ENCODE measurements at places on chromosomes 6 and 20.

GRCh38 chr20:14434384-14435136 is 97.1 kb upstream of the FLRT3 start:
- DNase-seq = no peak

GRCh38 chr6:49787176-49787575 is at the start of gene PGK2:
TSS of gene PGK2 (minus strand) at chr6:49787285. CDS start at chr6:49787187, 98 bp downstream.
- no peak for DNase-seq

DNA sequence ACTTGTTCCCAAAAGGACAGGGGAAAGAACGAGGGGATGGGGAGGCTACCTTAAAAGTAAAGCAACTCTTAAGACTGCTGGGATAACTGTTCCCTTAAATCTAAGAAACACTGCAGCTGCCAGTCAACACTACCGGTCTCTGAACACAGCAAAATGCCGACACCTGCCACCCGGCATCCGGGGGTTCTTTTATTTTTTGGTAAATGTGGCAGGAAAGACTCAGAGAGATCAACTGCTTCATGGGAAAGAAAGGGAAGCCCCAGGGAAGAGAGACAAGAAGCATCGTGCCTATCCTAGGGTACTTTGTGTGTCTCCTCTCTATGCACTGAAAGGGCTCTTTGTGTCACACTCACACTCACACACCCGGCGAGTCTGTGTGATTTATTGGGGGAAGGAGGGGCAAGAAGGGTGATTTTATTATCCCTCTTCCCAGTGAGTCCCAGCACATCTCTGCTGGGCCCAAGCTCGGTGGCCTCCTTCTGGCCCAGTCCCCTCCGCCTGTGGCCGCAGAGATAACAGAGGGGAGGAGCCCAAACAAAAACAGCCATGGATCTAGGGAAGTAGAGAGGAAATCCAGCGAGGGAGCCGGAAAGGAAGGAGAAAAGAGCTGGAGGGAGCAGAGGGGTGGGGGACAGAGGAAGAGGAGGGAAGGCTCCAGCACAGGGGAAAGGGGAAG is 1.4 kb downstream of the FYN start:
- no peak for DNase-seq

- DNase-seq = no peak
Measured at GRCh38 chr6:163414946-163415619, 565 bp downstream of the QKI start.

DNA sequence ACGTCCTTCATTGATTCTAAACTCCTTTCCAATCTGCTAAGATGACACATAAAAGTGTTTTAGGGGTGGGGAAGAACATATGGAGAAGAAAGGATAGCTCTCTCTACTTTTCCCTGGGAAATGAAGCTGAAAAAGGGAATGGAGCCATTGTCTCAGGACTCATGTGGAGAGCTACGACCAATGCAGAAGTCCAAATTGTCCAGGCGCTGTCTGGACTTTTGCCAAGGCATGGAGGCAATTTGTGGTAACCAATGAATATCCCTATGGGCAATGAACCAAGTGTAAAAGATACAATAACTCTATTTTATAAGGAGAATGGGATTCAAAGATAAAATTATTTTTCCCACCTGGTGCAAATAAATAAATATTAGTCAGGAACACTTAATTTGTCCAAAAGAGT is 16.1 kb downstream of the FBXL4 start:
- no peak for DNase-seq

GRCh38 chr6:152701863-152702401 is 4.2 kb downstream of the MYCT1 start:
- no peak for DNase-seq

DNA sequence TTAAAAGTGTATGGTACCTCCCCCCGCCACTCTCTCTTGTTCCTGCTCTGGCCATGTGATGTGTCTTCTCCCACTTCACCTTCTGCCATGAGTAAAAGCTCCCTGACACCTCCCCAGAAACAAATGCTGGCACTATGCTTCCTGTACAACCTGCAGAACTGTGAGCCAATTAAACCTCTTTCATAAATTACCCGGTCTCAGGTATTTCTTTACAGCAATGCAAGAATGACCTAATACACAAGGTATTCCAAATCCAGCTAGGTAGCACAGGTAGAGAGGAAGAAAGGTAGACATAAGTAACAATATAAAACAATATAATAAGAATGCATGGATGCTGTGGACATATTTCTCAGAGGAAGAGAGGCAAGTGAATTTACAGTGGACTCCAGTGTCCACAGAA is 394.1 kb upstream of the ARID1B start:
- no peak for DNase-seq

GRCh38 chr6:30152016-30152673 is 8.9 kb downstream of the TRIM10 start:
- DNase-seq = no peak

DNA sequence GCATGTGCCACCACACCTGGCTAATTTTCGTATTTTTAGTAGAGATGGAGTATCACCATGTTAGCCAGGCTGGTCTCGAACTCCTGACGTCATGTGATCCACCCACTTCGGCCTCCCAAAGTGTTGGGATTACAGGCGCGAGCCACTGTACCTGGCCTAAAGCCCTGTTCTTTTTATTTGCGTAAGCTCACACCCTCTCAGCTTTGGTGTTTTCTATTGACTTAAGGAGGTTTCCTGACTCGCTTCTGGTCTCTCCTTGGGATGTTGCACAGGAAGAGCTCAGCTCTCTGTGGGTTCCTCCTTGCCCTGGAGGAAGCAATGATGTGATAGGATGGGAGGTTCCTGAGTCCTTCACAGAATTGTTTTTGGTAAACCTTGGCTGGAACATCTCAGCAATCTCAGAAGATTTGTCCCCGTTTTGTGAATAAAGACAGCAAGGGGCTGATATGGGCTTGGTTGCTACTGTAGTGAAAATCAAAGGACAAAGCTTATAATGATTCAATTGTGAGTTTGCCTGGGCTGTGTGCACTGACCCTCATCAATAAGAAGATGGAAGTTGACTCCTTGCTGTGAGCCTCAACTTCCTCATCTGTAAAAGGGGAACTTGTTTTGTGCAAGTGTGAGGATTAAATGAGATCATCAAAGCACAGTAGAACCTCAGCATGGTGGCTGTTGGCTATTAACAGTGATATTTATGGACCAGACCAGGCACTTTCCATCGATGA is 27.0 kb downstream of the TOX2 start:
- no peak for DNase-seq

DNA sequence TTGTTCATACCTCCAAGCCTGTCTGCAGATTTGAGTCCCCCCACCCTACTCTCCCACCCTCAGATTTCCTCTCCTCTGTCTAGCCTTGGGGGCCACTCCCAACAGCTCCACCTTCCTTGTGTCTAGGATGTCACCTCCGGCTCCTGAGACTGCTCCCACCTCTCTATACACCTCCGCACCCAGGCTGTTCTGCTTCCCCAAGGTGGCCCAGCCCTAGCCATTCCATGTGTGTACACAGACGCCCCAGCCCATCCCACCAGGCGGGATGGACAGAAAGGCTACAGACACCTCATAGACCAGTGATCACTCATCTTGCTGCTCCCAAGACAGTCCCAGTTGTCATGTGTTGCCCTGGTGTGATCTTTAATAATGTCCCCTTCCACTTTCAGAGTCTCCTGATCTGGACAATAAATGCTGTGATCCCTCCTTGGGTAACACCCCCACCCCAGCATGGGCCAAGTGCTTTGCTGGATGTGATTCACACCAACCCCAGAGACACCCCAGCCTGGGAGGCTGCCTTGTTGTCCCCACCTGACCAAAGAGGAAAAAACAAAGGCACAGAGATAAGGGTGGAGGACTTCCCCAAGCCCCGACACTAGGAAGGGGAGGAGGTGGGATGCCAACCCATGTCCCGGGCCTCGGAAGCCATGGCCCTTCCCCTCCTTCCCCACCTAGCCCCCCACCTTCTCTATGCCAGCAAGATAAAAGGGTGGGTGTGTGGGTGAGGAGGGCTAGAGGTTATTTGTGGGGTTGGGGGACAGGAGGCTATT is 36.1 kb downstream of the MDFI start:
- DNase-seq = no peak

DNA sequence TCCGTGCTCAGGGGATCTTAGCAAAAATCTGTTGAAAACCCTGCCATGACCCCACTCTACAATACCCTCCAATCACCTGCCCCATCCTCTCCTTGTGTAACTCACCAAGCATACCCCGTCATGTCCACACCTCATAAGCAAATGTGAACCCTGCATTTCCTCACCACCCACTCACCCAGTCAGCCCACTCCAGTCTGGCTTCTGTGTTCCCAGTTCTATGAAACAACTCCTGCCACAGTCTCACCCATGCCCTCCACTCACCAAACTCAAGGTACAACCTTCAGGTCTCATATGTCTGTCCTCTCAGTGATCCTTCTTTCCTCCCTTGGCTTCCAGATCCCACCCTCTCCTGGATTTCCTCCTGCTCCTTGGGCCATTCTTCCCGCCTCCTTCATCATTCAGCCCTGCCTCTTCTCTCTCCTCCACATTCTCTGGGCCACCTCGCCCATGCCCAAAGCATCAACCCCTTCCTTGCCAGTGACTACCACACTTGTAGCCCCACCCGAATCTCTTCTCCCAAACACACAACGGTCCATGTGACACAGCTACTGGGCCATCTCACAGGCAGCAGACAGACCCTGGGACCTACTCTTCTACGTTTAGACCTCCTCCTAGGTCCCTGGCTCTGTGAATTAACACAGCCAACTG is 8.8 kb downstream of the DDRGK1 start:
- DNase-seq = no peak

All from non-pigmented ciliary epithelial cell (primary cell).